ENCODE measurements at places on chromosomes 2 and 18.

DNA sequence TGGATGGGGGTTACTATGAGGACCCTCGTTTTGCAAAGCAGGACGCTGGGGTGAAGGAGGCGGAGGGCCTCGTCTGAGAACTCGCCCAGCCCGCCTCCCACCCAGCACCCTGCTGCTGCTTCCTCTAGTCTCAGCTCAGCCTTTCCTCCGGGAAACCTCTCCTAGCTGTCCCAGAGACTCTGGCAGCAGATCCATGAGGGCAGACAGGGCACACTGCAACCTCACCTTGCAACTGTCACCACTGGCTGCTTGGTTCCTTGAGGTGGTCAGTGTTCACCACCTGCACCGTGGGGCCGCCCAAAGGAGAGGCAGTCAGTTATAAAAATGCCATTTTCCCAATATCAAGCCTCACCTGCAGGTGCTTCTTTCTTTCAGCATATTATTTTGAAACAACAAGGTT lies 45.6 kb downstream of the PARD6G start:
- DNase-seq = no peak

DNA sequence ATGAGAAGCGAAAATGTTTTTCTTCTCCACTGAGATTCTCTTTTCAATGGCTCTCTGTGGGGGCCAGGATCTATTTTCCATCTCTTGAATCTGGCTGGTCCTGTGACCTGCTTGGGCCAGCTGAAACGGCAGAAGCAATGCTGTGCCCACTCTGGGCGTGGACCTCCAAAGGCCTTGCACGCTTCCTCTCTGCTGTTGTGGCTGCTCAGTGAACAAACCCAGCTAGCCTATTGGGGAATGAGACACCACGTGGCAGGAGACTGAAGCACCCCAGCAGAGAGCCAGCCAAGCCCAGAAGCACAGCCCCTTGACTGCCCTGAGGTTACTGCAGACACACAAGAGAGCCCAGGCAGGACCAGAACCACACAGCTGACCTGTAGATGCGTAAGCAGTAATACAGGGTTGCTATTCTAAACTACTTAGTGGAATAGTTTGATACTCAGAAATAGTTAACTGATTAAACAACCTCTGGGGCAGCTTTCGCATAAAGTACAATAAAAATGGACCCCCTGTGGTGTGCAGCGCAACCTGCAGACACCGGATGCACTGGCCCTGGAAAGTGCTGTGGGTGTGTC lies 221.7 kb upstream of the SH3BP4 start:
- no peak for DNase-seq

DNA sequence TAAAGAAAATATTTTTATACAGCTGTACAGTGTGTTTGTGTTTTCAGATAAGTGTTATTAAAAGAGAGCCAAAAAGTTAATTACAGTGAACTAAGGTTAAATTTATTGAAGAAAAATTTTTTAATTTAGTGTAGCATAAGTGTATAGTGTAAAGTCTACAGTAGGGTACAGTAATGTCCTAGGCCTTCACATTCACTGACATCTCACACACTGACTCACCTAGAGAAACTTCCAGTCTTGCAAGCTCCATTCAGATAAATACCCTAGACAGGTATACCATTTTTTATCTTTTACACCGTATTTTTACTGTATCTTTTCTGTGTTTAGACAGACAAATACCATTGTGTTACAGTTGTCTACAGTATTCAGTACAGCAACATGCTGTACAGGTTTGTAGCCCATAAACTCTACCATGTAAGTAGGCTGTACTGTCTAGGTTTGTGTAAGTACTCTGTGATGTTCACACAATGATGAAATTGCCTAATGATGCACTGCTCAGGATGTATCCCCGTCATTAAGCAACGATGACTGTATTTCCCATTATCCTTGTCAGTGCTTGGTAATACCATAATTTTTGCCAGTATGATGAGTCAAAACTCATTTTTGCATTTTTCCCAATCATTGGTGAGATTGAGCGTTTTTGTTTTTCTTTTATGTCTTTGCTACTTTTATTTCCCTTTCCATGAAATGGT lies 48.2 kb upstream of the B3GNT2 start:
- no peak for DNase-seq

DNA sequence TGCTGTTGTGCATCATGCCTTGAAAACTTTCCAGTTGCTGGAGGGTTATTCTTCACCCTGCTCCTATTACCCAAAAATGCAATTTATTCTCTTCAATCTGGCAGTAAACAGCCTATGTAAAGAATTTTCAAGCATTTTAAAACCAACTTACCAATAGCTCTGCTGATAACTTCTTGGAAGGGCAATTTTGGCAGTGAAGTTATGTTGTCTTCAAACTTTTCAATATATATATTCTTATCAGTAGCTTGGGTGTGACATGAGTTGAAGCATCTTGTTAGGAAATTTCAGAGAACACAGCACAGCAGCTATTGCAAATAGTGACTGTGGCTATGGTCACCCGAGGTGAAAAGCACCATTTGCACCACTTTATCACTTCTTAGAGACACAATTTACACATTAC lies 395.5 kb downstream of the STK39 start:
- DNase-seq = no peak

DNA sequence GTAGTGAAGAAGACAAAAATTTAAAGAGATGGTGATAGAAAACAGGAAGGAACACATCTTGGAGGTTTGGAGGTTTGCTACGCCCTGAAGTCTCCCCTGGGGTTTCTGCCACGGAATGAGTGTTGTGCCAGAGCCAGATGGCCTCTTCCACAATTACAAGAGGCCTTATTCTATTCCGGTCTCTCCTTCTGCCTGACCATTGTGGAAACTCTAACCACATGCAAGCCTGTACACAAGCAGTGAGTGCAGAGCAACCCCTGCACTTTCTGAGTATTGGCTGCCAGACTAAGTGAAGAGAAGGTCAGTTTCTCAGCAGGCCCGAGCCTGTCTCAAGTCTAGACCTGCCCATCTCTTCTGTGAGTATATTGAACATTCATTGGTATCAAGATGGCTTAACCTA lies 22.7 kb upstream of the MYO1B start:
- no peak for DNase-seq

GRCh38 chr2:236631281-236631855 lies 61.7 kb downstream of the ACKR3 start:
- DNase-seq = no peak

- DNase-seq = no peak
These were observed 207.0 kb upstream of the SALL3 start for GRCh38 chr18:78772360-78773302.

DNA sequence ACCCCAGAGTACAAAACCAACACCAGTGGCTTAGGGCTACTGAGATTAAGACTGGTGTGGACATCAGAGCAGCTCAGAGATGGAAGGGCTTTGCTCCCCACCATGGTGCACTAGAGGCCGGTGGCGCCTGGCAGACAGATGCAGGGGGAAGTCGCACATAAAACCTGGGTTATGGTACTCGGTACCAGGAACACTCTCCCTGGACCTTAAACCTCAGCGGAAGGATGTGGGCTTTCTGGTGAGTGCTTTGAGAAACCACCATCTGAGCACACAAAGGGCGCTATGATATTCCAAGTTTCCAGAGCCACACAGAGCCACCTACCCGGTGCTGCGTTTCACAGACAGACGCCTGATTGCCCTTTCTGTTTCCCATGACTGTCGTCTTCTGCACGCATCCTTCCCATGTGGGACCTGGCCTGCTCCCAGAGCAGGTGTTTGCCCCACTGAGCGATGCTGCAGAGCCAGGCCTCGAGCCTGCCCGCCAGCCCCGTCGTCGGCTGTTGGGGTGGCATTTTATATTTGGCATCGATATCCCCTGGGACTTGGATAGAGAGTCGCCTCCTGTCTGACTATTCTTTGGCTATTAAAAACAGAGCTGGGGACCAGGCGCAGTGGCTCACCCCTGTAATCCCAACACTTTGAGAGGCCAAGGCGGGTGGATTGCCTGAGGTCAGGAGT lies 89.5 kb upstream of the ODC1 start:
- DNase-seq = no peak

DNA sequence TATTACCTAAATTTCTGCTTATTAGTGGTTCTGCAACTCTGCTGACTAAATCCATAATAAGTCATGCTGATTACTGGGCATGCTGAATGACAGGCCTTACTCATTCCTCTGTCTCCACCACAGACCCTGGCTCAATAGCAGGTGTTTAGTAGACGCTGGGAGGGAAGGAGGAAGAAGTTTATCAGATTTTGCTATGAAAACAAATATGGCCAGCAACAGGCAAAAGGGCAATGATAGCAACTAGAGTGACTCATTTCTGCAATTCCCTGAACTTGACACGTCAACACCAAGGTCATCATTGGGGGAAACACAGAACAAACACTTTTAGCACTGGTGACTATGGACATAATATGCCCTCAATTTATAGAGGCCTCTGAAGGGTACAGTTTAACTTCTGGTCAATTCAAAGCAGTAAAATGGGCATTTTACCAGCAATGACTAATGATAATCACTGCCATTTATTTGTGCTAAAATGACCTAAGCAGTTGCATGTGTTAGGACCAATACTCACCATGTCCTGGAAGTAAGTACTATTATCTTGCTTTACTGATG lies 35.2 kb downstream of the TMEM163 start:
- DNase-seq = no peak

GRCh38 chr18:43606795-43607194 lies 329.5 kb upstream of the SYT4 start:
- DNase-seq = no peak

GRCh38 chr18:9428301-9428706 lies 47.0 kb upstream of the RALBP1 start:
- no peak for DNase-seq

DNA sequence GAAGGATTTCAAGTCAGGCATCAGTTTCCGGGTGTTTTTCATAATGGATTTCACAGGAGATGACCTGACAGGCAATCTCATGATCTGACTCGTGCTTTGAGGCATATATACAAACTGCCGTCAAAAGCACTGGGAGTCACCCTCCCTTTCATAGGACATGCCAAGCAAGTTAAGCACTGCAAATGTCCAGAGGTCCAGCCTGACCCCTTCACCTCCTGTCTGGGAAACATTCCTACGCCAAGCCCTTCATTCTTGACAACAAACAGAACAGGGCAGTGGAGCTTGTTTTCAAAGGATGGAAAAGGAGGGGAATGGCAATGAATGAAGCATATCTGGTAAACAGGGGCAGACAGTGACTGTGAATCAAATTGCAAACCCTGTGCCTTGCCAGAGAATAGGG lies 963.6 kb downstream of the BCL11A start:
- no peak for DNase-seq

DNA sequence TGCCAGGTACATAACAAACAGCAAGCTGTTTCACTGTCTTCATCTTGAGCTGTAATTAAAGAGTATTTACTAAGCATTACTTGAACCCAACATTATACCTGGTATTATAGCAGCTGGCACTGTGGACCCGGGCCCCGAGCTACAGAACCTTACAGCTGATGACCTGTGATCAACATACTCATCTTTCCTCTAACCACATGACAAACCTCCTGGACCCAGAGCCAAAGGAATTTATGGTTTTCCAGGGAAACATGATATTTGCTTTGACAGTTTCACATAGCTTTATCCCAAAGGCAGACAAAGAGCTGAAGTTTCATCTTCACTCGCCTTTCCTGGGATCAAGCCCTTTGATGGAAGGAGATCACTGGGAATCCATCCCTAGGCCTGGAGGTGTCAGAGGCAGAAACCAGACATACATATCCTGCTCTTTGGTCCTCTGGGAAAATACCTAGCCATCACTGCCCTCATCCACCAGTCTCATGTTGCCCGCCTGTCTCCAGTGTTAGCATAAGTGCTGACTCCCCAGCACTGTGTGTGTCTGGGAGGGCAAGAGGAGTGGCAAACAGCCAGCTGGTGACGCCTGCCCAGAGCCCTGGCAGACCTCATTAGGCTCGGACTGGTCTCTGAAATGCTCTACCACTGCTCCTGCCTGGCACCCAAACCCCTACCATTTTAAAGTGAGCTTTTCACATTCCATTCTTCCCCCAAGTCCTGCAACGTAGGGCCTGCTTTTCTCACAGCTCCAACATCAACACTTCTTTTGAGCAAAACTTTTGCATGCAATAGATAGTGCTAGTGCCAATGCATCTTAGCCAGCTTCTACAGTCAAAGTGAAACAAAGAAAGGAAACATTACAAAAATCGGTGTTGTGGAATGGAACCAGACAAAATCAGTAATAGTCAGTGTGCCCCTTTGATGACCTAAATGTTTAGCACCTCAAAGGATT lies 138.8 kb upstream of the CTAGE1 start:
- DNase-seq = no peak

DNA sequence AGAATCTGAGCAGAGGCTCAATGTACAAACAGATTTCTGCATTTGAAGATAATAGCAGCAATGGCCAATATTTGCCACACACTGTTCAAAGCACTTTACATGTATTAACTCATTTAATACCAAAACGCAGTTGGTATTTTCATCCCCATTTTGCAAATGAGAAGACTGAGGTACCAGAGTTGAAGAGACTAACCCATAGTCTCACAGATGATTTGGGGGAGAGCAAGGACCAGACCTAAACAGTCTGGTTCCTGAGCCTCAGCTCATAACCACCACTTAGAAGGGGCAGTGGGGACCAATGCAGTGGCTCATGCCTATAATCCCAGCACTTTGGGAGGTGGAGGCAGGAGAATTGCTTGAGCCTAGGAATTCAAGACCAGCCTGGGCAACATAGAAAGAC lies 18.1 kb upstream of the AGFG1 start:
- no peak for DNase-seq

GRCh38 chr2:100786297-100786658 lies 33.7 kb upstream of the NPAS2 start:
- no peak for DNase-seq

- DNase-seq = no peak
These were observed 22.3 kb downstream of the ATP8B1 start for GRCh38 chr18:57780706-57781347.

DNA sequence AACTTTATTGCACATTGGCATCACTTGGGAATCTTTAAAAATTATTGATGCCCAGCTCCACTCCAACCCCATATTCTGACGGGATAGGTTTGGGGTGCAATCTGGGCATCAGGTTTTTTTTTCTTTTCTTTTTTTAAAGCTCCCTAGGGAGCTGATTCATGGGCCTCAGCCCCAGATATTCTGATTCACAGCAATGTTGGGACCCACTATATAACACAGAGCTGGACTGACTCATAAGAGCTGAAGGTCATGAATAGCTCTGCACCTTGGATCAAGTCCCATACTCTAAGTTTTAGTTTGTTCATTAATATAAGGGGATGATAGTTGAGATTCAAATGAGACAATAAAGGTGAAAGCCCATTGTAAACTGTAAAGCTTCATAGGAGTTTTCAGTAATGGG lies 191.1 kb upstream of the REV1 start:
- no peak for DNase-seq
